ENCODE measurements at places on chromosomes 3 and 15.

DNA sequence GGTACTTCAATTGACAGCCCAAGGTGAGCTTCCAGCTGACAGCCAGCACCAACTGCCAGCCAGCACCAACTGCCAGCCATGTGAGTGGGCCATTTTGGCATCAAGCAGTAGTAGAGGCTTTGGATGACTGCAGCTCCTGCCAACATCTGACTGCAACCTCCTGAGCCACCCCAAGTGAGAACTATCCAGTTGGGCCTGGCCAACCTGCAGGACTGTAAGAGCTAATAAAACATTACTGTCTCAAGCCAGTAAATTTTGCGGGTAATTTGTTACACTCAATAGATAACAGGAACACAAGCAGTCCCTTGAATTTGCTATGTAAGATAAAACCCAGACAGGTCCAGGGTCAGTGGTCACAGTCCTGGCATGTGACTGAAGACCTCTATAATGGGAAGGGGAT, 29.7 kb downstream of the EPHB1 start:
- no peak for DNase-seq

DNA sequence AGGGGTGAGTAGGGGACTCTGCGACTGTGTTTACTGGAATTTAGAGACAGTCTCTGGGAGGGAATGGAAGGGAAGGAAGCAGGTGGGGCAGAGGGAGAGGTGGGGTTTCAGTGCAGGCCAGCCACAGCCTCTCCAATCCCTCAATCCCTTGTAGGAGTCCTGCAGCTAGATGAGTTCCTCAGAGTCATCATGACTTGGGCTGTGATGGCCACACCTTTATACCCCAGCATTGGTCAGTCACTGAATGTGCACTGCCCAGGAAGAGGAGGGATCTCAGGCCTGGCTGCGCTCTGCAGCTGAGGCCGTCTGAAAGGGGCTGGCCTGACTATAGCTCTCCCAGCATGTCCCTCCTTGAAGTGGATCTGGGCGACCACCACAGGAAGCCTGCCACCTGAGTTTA, 67.3 kb upstream of the GLCE start:
- DNase-seq: no peak

DNA sequence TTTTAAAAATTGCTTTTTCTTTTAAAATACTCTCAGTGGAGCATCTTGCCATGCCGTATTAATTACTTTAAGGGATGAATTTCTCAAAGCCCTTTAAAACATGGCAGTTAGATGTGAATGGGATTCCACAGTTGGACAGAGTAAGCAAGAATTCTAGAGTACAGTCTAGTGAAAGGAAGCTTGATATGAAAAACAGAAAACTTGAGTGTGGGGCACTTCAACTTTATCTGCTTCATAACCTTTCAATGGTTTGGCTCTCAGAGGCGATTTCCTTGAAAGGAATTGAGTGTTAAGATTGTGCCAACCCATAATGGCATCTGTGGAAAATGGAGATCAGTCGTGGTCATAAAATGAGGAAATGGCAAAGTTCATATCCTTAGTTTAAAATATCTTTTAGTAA, 127.7 kb upstream of the SAMMSON start:
- no peak for DNase-seq

GRCh38 chr3:169145540-169146178, 517.9 kb downstream of the MECOM start:
- no peak for DNase-seq

DNA sequence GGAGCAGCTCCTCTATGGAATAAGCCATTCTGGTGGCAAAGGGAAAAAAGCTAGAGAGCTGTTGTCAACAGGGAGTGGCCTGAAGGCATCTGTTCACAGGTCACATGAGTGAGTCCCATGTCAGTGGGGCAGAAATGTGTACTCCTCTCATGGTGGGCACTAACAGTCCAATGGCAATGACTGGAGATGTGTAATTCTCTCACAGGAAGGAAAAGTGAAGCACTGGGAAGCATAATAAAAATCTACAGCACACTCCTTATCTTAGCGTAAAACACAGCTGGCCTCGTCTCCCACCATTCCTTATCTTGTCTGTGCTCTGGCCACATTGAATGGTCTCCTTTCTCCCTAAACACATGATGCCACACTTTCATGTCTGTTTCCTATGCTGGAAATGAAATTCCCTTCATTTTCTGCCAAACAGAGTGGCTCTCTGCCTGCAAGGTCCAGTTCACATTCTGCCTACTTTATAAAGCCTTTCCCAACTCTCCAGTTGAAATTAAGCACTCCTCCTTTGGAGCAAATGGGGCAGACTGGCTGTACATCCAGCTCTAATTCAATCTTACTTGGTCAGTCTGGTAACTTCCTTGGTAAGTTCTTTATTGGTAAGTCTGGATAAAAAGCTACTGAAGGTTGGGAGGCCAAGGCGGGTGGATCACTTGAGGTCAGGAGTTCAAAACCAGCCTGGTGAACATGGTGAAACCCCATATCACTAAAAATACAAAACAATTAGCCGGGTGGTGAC, 139.8 kb downstream of the RPL22L1 start:
- no peak for DNase-seq

DNA sequence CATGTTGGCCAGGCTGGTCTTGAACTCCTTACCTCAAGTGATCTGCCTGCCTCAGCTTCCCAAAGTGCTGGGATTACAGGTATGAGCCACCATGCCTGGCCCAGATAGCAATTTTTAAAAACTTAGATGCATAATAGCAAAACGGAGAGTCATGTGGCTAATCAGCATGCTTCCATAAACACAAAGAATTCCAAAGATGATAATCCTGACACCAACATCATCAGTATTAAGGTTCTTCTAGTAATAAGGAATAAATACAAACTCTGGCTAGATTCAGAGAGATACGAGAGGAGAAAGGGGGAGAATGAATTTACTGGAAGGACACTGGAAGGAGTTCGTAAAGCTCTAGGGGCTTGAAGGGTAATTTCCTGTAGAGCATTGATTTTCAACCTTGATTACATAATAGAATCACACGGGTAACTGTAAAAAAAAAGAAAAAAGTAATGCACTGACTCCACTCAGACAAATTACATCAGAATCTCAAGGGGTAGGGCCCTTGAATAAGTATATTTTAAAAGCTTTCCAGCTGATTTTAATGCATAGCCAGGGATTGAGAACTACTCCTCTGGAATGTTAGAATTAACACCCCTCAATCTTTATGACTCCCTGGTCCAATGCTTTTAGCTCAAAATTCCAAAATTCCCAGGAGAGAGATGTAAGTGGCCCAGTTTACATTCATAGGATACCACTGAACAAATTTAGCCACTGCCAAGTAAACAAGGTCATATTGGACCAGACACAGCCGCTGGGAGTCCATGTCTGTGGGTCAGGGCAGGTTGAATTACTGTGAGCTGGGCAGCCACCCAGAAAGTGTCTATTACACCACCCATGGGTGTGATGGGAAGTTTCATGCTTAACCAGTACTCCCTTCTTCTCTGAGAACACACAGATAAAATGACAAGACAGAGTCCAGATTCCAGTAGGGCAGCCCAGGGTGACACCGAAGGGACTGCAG, 243.9 kb downstream of the TBL1XR1 start:
- DNase-seq: no peak

GRCh38 chr3:78455166-78455565, 1312.6 kb downstream of the ROBO1 start:
- no peak for DNase-seq

DNA sequence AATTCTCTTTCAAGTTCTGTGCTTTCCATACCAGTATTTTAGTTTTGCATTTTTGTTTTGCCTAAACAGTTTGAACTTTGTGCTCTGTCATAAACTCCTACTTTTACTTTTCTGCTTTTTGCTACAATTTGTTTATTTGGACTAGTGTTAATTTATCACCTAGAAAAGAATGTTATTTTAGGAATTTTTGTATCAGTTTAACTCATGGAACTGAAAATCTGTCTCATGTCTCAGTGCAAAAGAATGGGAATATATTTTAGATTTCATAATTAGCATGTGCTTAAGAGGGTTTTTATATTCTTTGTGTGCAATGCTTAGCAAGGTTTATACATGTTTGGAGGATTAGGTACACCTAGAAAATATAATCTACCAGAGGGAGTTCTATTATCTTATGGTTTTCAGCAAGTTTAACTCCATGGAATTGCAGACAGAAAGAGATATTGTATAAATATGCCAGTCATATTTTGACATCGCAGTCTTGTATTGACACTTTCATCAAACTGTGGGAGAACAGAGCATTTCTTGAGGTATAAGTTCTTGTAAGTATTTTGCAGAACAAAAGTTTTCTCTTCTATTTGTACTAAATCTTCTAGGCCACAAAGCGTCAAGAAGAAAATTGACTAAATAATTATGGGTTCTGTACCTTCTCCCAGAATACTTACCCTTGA, 409.9 kb downstream of the RBMS3 start:
- no peak for DNase-seq

- DNase-seq: no peak
Measured at GRCh38 chr15:78343276-78344060, 3.3 kb downstream of the CRABP1 start.

DNA sequence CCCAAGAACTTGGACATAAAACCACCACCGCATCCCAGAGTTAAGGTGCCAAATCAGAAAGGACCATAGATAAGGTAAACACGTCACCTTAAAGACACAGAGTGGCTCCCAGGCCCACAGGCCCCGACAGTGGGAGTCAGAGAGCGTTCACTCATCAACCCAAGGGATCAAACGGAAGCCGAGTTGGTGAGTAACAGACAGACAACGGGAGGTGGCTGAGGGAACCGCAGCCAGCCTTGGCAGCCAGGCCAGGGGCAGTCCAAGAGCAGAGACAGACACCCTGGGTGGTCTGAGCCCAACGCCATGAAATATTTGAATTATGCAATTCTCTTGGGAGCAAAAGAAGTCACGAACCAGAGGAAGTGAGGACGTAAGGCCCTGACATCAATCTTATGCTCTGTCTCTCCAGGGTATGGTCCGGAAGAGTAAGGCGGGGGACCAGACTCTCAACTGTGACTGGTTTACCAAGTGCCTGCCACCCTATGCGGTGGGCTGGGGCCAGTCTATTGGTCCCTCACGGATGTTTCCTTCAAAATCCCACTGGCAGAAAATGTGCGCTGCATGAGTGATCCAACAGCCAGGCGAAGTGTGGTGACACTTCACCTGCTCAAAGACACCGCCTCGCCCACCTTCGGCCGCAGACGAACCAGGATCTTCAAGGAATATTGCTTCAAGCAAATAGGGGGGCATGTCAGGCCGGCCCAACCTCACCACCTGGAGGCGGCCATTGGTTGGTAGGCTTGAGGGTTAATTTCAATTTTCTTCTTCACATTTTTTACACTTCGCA, 34.3 kb downstream of the TMEM44 start:
- DNase-seq: no peak

GRCh38 chr15:26943866-26944265, 27.1 kb upstream of the GABRG3 start:
- no peak for DNase-seq

GRCh38 chr15:92582206-92582605, 73.4 kb downstream of the FAM174B start:
- DNase-seq: no peak

GRCh38 chr15:29736744-29737020, 85.6 kb downstream of the TJP1 start:
- no peak for DNase-seq

DNA sequence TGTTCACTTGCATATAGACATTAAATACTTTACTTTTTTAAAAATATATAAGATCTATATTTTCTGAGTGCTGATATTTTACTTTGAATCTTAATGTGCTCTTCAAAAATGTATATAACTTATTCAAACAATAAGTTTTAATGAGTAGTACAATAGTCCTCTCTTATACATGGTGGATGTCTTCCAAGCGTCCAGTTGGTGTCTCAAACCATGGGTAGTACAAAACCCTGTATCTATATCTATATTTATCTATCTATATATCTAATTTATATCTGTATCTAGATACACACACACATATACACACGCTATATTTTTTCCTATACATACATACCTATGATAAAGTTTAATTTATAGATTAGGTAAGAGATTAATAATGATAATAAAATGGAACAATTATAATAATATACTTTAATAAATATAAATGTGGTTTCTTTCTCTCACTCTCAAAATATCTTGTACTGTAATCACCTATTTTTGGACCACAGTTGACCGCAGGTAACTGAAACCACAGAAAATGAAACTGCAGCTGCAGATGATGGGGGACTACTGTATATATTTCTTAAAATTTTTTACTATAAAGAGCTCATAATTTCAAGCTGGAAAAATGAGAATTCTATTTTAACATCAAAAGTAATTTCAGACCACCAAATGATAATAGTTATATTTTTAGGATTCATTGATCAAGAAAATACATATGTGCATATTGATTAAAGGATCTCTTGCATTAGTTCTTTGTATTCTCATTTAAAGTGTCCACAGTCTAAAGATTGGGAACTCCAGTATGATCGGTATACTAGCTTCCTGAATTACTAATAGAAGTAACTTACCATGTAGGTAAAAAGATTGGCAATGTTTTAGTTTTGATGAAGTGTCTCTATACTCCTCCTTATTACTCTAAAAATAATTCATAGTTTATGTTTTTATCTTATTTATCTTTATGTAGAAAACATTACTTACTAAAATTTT, 215.1 kb upstream of the MLF1 start:
- DNase-seq: no peak

GRCh38 chr3:159786489-159787177, 202.0 kb upstream of the IL12A start:
- no peak for DNase-seq

GRCh38 chr3:14216257-14217048, 37.8 kb downstream of the LSM3 start:
- DNase-seq: no peak

GRCh38 chr15:50138391-50138790, 19.4 kb upstream of the ATP8B4 start:
- no peak for DNase-seq

- no peak for DNase-seq
Measured at GRCh38 chr3:51712511-51712931, 5.7 kb downstream of the GRM2 start.

- DNase-seq: no peak
Measured at GRCh38 chr15:58962662-58963565, 24.5 kb upstream of the RNF111 start.

- no peak for DNase-seq
Measured at GRCh38 chr3:38793721-38794120, 22.3 kb downstream of the SCN10A start.

- no peak for DNase-seq
Measured at GRCh38 chr3:173690542-173691180, 293.1 kb downstream of the NLGN1 start.

DNA sequence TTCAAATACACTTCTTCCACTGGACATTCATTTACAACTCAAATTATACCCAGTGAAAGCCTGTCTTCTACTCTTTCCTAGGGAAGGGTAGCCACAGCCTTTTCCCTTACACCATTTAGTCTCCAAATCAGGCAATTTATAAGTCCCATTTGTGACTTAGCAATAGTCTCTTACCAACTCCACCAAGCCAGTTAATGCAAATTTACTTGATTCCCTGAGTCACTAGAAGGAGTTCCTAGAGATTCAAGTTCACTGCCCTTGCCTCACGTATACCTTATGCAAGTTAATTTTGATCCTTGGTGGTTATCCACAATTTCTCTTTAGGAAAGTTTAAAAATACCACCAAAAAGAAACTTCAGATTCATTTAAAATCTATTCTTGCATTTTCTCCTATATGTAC, 16.1 kb upstream of the NPHP3 start:
- DNase-seq: no peak
